Central memory CD4-positive, alpha-beta T cell (primary cell): ENCODE measurements at places on chromosomes 12 and 14.

DNA sequence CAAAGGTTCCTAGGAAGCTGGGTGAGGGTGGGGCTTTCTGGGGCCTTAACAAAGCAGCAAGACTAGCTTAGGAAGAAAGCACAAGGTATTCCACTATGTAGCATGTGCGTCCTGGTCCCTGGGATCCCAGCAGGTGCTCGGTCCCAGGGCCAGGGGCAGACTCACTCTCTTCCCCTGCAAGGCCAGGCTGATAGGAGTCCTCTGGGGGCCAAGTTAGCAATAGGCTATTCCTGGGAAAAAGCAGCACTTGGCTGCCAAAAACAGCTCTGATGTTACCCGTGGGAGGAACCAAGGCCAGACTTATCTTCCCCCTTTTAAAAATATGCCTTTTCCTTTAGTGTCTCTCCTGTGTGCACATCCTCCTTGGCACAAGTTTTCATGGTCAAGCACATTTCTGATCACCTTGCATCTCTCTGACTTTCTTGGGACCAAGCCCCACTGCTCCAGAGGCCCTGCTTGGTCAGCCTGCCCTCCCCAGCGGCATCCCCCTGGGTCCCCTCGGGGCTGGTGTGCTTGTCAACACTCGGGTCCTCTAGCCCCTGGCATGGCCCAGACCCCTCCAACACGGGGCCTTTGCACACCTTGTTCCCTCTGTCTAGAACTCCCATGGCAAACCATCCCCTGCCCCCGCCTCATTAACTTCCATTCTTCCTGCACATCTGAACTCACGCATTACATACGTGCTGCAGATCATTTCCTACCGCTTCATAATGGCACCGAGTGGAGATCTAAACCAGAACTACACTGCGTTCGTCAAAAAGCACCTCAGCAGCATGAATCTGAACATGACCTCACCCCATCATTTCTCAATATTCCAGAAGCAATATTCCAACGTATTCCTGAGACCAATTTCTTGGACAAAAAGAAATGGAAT lies 21.9 kb downstream of the CCDC92 start:
- no peak for DNase-seq

DNA sequence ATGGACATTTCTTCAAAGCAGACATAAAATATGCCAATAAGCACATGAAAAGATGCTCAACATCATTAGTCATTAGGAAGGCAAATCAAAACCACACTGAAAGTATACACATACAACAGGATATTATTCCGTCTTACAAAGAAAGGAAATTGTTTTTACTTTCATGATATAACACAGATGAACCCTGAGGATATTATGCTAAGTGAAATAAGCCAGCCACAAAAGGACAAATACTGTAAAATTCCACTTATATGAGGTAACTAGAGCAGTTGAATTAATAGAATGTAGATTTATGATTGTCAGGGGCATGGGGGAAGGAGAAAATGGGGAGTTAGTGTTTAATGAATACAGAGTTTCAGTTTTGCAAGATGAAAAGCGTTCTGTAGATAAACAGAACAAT lies 4.2 kb downstream of the ACYP1 start:
- DNase-seq: no peak

GRCh38 chr12:80219345-80219744 lies 120.0 kb downstream of the OTOGL start:
- DNase-seq: no peak

DNA sequence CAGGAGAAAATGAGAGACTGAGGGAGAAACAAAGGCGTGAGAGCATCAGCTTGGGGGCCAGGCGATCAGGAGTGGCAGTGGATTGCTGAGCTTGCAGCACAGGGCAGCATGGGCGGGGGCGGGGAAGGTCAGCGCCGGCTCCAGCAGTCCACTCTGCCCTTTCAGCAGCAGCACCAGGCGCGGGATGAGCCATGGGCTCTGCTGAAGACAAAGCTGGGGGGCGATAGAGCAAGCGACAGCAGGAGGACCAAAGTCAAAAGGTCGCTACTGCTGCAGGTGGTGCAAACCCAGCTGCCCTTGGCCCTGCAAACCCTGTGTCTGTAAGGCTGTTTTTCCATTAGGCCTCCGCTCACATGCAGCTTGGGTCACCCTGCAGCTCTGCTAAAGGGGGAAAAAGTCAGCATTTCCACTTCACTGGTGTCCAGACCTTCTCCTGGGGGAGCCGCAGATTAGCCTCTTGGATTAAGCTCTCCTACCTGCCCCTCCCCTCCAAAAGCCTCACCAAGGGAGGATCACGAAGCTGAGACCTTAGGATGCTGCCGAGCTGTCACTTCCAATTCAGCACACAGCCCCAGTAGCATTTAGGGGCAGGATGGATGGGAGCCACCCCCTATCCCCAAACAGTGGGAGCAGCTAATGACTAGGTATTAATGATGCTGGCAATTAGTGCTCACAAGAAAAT lies 204.8 kb downstream of the DPF3 start:
- DNase-seq: no peak

DNA sequence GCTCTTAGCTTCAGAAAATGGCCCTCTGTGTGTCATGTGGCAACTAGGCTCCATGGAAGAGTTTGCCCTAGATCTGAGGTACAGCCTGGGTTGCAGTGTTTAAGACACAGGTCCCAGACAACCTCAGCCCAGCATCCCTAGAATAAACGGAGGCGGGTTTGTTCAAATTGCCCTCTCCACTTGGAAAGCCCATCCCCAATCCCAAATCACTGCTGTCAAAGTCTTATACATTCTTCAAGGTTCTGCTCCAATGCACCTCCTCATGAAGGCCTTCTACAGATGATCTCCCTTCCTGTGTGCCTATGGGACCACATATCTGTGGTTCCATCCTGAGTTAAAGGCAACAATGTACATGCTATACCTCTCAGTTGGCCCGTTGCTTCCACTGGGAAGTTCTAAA lies 289.8 kb downstream of the DPF3 start:
- DNase-seq: no peak

GRCh38 chr12:110249105-110249504 lies 31.9 kb upstream of the ATP2A2 start:
- no peak for DNase-seq

DNA sequence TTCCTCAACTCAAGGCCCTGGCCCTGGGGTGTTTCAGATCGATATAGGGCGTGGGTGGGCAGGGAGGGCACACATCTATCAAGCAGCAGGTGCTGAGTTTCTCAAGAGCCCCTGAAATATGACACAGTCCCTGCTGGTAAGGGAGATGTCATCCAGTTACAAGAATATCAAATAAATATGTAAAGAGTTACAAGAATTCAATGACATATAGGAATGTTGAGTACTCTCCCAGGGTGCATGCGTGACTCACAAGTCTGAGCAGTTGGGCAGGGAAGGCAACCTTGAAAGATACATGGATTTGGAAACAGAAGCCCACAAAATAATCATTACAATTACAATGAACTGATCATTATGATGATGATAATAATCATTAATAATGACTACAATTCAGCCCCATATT lies 35.2 kb downstream of the MVK start:
- DNase-seq: no peak

- no peak for DNase-seq
Observed at GRCh38 chr12:6868211-6869048, 1.1 kb downstream of the TPI1 start.

- no peak for DNase-seq
Observed at GRCh38 chr14:22391908-22392565, 197.0 kb downstream of the DAD1 start.
